Stimulated activated CD4-positive, alpha-beta T cell treated with anti-CD3 and anti-CD28 coated beads, Interleukin-12 subunit alpha, Interleukin-12 subunit beta, amount 100 ng/mL, for 48 hours (primary cell): ENCODE measurements at places on chromosomes 12 and 14.

DNA sequence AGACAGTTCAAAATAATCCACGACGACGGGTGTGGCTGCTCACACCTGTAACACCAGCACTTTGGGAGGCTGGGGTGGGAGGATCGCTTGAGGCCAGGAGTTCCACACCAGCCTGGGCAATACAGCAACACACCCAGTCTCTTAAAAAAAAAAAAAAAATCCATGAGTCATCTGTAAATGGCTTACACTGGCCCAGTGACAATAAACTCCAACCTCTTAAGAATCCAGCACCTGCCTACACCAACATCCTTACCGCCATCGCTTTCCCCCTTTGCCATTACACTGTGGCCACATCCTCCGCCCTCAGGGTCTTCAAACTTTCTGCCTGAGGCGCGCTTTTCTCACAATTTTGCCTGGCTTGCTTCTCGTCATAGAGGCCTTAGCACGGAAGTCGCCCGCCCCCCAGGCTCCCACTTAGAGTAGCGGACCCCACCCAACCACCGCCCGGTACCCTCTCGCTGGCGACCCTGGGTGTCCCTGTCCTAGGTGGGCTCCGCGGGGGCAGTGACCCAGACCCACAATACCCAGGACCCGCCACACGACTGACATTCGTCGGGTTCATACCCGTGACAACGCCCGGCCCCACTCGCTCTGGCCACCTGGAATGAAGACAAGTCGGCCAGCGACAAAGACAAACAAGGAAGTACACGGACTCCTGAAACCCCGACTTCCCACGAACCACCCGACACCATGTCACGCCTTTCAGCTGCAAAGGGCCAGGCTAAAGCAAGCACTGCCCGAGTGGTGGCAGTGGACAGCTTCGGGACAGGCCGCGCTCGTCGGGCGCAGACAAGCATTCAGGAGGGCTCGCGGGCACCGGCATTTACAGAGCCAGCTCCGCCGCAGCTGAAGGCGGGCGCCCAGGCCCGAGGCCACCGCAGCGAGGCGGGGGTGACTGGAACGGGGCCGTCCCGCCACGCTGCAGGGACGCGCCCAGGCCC, 636 bp downstream of the GOLGA3 start:
- DNase-seq, result no peak

DNA sequence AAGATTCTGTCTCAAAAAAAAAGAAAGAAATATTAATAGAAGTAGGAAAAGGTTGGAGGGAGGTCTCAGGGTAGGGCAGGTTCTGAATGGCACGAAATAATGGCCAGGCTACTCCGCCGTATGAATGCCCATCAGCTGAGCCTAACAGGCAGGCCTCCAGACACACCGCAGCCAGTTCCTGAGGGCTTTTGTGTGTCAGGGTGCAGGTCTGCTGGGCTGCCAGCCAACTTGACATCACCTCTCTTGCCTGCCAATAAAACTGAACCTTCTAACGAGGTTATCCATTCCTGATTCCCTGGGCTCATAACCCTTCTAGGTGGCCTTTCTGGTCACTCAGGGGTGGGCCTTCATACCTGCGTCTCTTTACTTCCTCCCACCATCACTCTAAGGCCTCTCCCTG, 3.0 kb downstream of the IFI27 start:
- DNase-seq, result no peak

- no peak for DNase-seq
Observed at GRCh38 chr12:116361414-116362223, 84.1 kb upstream of the MED13L start.

- no peak for DNase-seq
Observed at GRCh38 chr14:34350903-34351302, 111.1 kb downstream of the SPTSSA start.

- no peak for DNase-seq
Observed at GRCh38 chr12:109994401-109995175, 1.6 kb downstream of the GIT2 start.

GRCh38 chr12:58009405-58010195, 68.2 kb downstream of the ATP23 start:
- no peak for DNase-seq

- no peak for DNase-seq
Observed at GRCh38 chr12:123024819-123025391, 44.4 kb downstream of the ARL6IP4 start.

GRCh38 chr14:39368261-39368959, 63.8 kb downstream of the FBXO33 start:
- peak; percentile 9 for DNase-seq

DNA sequence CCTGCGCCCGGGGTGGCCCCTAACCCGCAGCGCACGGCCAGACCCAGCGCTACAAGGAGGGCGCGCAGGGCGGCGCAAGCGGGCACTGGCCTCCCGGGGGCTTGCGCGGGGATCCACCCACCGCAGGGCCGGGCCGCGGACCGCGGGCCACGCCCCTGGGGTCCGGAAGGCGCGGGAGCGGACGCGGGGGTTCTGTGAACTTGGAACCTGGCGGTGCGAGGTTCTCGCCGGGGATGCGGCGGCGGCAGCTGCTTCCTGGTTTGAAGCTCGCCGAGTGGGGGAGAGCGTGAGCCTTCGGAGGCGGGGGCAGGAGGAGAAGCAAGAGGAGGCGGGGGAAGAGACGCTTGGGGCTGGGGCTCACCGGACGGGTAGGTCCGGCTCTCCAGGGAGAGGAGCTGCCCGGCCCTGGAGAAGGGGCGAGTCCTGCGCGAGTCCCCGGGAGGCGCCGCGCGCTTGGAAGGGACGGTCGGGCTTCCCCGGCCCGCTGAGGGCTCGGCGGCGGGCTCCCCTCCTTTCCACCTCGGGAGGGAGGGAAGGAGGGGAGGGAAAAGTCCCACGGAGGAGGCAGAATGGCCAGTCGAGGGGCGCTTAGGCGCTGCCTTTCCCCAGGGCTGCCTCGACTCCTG, at the start of gene PRKCH:
Gene PRKCH (plus strand): TSS at position 195 of the 626 bp plus-strand sequence. CDS start 523 bp downstream, outside the sequence.
- peak; percentile 76 for DNase-seq

DNA sequence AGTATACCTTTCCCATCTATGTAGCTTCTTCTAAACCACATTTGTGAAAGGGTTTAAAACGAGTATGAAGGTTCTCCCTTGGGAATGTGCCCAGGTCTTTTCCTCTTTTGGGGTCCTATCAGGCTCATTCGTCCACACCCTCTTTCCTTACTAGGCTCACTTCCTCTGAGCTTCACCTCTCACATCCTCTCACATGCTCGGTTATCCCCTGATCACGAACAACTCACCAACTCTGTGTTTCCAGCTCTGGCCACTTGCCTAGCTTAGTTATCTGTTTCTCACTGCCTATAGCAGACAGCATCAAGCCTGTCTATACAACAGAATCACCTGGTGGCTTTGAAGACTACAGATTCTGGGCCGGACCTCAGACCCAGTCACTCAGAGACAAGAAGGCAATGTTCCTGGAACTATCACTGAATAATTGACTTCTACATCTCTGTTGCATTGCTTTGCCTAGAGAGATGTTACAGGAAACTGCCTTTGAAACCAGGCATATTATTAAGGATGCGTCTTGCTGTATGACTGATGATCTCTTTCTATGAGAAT, 158.2 kb downstream of the FOXN3 start:
- DNase-seq, result no peak

DNA sequence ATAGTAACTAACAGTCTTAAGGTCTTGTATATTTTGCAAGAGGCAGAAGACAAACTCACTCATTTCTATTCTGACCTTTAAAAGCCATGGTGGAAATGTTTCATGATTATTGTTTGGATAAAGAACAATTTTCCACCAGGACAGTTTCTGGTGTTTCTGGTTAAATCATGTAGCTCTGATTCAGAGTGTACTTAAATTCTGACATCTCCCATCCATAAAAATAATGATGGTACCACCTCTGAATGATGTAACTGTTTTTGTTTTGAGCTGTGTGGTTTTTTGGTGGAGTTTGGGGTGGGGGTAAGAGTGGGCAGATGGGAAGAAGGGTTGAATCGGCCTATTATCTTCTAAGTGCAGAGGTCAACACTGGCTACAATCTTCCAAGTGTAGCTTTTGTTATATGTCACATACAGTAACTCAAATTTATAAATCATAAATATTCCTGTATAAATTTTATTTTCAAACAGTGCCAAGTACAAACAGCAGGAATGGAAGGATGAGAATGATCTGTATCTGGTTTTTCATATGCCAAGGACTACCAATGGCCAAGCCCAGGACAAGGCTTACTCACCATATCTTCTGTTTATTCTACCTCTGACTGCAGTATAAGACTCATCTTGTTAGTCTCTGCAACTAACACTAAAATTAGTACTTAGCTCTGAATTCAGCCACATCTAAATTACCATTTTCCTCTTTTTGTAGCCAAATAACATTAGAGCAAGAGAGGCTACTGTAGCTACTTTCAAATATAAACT, 108.7 kb downstream of the BCAT1 start:
- no peak for DNase-seq

GRCh38 chr12:22228022-22228875, 106.3 kb downstream of the ST8SIA1 start:
- no peak for DNase-seq

DNA sequence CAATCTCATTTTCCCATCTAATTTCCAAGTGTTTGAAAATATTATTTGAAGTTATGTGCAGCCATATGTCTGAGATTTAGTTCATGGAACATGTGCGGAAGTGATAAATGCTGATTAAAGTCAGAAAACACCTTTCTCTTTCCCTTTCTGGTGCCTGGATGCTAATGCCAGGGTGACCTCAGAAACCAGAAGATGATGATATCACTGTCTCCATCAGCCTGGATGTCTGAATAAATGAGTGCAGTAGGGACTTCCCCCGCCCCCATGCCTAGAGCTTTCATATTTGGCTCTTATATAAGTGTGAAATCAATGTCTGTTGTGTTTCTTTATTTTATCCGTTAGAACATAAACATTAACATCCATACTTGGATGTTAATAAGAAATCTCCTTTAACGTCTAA, 261.9 kb upstream of the LRIG3 start:
- DNase-seq, result peak; percentile 20

GRCh38 chr14:89658977-89659670, 242.1 kb upstream of the FOXN3 start:
- no peak for DNase-seq

DNA sequence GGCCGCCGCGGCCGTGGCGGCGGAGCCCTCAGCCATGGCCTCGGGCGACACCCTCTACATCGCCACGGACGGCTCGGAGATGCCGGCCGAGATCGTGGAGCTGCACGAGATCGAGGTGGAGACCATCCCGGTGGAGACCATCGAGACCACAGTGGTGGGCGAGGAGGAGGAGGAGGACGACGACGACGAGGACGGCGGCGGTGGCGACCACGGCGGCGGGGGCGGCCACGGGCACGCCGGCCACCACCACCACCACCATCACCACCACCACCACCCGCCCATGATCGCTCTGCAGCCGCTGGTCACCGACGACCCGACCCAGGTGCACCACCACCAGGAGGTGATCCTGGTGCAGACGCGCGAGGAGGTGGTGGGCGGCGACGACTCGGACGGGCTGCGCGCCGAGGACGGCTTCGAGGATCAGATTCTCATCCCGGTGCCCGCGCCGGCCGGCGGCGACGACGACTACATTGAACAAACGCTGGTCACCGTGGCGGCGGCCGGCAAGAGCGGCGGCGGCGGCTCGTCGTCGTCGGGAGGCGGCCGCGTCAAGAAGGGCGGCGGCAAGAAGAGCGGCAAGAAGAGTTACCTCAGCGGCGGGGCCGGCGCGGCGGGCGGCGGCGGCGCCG, 381 bp downstream of the YY1 start:
- DNase-seq, result no peak

GRCh38 chr14:93493054-93493453, 62.3 kb downstream of the UNC79 start:
- DNase-seq, result no peak

DNA sequence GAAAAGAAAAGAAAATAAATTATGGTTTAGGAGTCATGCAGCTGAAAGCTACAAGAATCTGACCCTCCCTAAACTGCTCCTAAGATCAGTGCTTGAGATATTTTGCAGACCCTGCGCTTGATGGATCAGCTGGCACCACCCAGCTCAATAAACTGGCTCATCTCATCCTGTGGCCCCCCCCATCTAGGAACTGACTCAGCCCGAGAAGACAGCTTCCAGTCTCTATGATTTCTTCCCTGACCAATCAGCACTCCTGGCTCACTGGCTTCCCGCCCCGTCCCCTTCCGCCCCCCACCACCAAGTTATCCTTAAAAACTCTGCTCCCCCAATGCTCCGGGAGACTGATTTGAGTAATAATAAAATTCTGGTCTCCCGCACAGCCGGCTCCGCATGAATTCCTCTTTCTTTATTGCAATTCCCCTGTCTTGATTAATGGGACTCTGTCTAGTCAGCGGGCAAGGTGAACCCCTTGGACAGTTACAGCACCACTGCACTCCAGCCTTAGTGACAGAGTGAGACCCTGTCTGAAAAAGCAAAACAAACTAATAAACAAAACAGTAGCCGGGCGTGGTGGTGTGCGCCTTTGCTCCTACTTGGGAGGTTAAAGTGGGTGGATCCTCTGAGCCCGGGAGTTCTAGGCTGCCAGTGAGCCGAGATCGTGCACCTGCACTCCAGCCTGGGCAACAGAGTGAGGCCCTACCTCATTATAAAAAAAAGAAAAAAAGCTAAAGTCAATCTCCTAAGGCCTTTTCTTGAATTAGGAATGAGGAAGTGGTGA, 24.5 kb upstream of the SPTLC2 start:
- no peak for DNase-seq

DNA sequence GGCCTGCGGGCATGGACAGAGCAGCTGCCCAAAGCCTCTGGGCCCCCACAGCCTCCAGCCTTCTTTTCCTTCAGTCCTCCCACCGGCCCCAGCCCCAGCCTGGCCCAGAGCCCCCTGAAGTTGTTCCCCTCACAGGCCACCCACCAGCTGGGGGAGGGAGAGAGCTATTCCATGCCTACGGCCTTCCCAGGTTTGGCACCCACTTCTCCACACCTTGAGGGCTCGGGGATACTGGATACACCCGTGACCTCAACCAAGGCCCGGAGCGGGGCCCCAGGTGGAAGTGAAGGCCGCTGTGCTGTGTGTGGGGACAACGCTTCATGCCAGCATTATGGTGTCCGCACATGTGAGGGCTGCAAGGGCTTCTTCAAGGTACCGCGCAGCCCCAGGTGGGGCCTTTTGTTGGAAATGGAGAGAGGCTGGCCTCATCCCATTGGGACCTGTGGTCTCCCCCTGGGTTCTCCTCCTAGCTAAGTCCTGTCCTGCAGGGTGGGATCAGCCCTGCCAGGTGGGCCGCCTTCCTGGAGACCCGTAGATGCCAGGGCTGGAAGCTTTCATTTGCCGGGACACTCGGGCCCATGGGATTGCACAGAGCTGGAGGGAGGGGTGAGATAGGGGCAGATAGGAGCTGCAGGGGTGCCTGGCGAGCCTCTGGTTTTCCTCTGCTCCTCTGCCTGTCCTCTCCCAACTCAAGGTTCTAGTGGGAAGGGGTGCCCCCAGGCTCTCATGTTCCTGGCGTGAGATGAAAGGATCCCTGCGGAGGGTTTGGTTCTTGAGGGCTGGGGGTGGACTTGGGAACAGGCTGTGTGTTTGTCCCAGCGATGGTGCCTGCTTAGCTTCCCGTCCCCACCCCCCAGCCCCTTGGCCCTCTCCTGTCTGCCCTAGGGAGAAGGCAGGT, 3.8 kb downstream of the NR4A1 start:
- DNase-seq, result no peak

DNA sequence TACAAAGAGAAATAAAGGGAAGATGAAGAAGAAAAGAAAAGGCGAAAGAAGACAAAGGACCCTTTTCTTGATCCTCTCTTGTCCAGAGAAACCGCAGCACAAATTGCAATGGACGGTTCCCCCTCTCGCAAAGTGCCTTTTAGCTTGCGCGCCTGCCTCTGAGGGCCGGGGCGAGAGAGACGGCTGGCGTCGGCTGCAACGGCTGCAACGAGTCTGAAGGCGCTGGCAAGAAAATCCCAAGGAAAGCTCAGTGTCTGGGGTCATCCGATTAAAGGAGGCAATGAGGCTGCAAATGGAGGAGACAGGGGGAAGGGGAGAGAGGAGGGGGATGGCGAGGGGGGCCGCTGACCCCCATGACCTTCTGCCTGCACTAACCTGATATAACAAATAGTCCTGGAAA, 671.5 kb downstream of the MED13L start:
- DNase-seq, result no peak
